ENCODE measurements at places on chromosomes 13 and 19. TPM values are rescaled to one million over a fixed set of nuclear protein-coding genes. Genes with fewer than 3 reads are reported as not detected.

DNA sequence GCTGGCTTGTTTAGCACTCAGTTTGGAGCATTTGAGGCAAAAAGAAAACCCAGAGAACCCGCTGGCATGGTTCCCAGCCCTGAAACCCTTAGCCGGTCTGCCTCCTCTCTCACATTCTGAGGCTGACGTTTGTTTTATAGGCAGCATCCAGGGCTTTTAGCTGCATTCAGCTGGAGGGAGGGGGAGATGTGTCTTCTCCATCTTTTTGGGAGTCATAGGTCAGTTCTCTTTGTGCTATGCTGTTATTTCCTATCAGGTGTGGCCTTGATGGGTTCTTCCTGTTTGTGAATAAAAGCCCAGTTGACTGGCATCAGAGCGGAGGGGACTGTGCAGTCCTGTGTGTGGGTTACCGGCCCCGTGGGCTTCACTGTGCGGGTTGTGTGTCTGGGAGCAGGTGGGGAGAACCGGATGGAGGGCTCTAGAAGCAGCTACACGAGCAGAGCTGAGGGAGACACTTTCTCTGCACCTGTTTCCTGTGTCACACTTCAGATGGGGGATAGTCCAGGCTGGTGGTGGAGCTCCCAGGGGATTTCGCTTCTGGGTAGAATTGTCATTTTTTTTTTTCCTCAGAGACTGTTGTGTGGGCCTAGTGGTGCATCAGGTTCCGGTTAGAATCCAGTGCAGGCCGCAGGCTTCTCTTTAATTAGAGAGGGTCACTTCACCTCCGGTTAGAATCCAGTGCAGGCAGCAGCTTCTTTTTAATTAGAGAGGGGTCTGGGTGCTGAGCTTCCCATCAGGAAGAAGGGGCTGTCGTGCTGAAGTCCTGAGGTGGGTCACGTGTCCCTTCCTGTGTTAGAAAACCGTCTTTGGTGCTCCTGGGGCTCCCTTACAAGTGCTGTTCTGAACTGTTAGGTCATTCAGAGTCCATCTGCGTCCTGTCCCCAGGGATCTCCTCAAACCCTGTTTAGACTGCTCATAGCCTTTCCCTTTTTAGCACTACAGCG, 69.6 kb downstream of the ARHGEF7 start:
- H3K4me3 ChIP-seq: no peak overlapping the region
- no peak overlapping the region for H3K27ac ChIP-seq
- DNase-seq: no peak
- H3K36me3 ChIP-seq: no peaks in the 10 kb centered on the region
- peaks cover 9% of the 10 kb centered on the region for H3K4me1 ChIP-seq

- H3K27ac ChIP-seq: no peak overlapping the region
- H3K4me3 ChIP-seq: no peak overlapping the region
- no peak for DNase-seq
- no peaks in the 10 kb centered on the region for H3K27me3 ChIP-seq
- peaks cover 5% of the 10 kb centered on the region for H3K36me3 ChIP-seq
- H3K4me1 ChIP-seq: peaks cover 24% of the 10 kb centered on the region
Observed at GRCh38 chr19:39168258-39169142, 28.3 kb upstream of the NCCRP1 start.

Gene ZNF121
- total RNA-seq: 19.8 TPM

Gene SYCN
- not detected for total RNA-seq

Gene CERS4
- 55.6 TPM for total RNA-seq

- H3K27ac ChIP-seq: peak overlapping the region; percentile 95
- no peaks in the 10 kb centered on the region for H3K27me3 ChIP-seq
- DNase-seq: no peak
- peaks cover 14% of the 10 kb centered on the region for H3K4me1 ChIP-seq
- peak overlapping the region; percentile 86 for H3K4me3 ChIP-seq
- H3K36me3 ChIP-seq: peaks cover 5% of the 10 kb centered on the region
Observed at GRCh38 chr19:10835089-10835753, 791 bp downstream of the TMED1 start.

Gene ZNF223
- total RNA-seq: 2.8 TPM
